ENCODE measurements at places on chromosomes 7 and 10. TPM values are rescaled to one million over a fixed set of nuclear protein-coding genes. Genes with fewer than 3 reads are reported as not detected.

- DNase-seq, result no peak
These were observed 422.2 kb upstream of the MTPN start for GRCh38 chr7:136399385-136399784.

SFTPA1 gene
- not detected for total RNA-seq

ANKRD61 gene
- not detected for total RNA-seq

PAX2 gene
- not detected for total RNA-seq

GRCh38 chr10:87651801-87652200 is 7.9 kb upstream of the PAPSS2 start:
- no peak for DNase-seq

Measured in right atrium auricular region (tissue), 2 donors.